Stimulated activated naive B cell treated with anti-CD40 and anti-IgM and Interleukin-4, amounts not matched to agents 10 μg/mL and 1 μg/mL and 100 μg/mL, for 72 hours (primary cell): ENCODE measurements at places on chromosomes 2 and 18.

- DNase-seq, result no peak
Measured at GRCh38 chr2:161415034-161415986, 787 bp upstream of the TBR1 start.

DNA sequence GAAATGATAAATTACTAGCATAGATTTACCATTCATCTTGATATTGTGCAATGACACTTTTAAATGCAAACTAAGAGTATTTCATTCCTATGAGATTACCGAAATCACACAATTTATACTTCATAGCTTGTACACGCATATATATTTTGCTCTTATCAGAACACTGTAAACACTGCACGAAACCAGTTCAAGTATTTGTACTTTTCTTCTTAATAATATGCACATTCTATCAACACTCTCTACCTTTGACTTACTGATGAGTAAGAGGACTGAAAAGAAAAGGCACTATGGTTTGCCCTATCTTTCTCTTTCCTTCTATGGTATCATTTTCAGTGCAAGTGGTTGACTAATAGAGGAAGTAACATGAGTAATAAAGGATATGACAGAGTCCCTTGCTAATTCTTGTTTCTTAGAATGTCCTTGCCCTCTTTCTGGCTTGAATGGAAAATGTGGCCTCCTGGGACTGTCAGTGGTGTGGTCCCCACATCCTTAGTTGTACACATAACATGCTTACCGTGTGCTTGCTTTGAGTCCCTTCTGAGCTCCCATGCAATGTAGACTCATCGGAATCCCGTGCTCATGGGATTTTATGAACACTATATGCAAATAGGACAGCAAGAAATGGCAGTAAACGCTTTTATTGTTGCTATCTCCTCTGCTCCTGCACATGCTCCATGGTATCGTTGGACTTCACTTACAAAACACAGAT is 363.5 kb upstream of the TNP1 start:
- DNase-seq, result peak; percentile 69

- DNase-seq, result no peak
Measured at GRCh38 chr2:126963390-126963789, 64.7 kb downstream of the TEX51 start.

- DNase-seq, result peak; percentile 17
Measured at GRCh38 chr2:148965623-148966437, 72.7 kb upstream of the LYPD6B start.

GRCh38 chr2:71008342-71008741 is 13.7 kb upstream of the TEX261 start:
- no peak for DNase-seq

DNA sequence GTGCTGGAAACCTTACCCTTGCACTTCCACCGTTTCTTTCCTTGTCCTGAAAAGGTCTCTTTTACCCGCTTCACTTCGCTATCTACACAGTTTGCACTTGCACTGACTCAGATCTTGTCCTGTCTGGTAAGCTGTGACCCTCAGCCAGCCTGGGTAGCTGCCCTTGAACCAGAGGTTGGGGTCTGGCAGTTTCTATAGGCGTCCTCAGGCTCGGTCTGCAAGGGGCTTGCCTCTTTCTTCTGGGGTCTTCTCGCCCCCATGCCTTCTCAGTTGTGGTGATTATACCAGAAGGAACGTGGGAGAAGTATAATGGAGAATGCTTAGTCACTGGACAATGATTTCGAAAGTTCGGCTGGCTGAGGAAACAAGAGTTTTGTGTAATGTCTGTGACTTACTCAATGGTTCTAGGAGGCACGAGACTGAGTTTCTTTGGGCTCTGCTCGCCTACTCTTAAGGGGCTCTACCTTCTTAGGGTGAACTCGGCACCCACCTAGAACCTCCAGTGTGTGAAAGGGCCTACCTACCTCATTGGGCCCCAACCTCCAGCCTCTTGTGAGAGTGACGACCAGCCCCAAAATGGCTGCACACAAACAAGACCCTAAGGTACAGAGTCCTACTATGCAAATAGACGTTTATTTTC is 6.9 kb upstream of the STAT1 start:
- peak; percentile 35 for DNase-seq

GRCh38 chr18:78770139-78770822 is 209.3 kb upstream of the SALL3 start:
- DNase-seq, result no peak

DNA sequence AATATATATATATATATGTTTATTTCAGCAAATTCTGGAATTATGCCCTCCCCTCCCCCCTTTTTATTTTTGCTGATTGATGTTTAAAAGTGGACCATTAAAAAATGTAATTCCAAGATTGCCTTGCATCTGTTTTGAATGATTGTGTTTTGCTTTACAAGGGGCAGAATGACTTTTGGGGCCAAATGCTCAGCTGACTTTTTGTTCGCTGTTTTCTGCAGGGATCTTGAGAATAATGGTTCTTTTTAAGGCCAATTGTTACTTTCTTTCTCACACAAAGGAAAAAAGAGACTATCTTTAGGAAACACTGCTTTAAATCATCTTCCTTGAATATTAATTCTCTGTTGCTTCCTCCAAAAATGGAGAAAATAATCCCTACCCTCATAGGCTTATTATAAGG is 95.9 kb downstream of the FMNL2 start:
- no peak for DNase-seq

DNA sequence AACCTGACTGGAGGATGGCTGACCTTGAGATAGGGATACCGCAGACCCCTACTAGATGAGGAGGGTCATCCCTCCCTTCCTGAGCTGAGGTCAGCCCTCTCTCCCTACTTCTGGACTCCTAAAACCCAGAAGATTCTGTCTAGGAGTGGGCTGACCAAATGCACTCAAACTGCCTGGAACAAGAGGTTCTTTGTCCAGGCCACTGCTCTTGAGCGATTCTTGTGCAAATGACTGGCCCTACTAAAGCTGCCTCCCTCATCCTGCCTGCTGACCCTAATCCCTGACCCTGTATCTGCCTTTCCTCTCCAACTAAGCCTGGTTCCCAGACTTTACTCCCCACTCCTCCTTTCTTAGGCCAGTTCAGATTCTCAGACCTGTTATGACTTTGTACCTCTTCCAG is 56.2 kb downstream of the EFR3B start:
- DNase-seq, result no peak

DNA sequence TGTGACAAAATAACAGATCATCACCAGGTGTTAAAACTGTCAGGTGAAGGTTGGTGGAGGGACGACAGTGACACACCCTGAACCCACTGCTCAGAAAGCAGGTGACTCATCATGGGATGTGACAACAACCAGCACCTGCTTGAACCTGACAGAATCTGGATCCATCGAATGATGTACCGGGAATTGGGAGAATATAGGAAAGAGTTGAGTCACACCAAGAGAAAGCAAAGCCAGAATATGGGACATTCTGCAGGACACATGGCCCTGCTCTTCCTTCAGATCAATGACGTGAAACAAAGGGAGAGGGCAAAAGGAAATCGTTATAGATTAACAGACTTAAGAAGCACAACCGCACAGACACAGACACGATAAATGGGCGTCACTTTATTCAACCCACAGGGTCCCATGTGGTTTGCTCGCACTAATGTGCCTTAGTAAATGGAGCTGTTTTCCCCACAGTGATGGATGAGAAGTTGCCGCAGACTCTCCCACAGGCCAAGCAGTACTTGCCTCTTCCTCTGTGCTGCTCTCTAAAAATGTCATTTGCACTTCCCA is 100.1 kb downstream of the CRACDL start:
- DNase-seq, result no peak

DNA sequence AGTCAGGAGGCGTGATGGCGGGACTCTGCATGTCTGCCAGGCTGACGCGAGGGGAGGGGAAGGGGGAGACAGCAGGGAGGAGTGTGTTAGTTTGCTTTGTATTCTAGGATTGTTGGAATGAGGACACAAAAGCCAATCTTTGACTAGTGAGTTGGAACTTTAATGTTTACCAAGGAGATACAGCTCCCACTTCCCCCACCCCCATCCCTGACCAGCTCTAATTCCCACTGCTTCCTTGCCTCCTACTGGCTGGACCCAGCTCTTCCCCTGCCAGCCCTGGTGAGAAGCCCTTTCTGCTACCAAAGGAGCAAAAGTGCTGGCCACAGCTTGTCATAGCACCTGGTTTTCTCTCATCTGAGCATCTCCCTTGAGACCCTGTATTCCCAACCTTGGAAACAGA is 84.5 kb downstream of the CELF4 start:
- DNase-seq, result no peak

DNA sequence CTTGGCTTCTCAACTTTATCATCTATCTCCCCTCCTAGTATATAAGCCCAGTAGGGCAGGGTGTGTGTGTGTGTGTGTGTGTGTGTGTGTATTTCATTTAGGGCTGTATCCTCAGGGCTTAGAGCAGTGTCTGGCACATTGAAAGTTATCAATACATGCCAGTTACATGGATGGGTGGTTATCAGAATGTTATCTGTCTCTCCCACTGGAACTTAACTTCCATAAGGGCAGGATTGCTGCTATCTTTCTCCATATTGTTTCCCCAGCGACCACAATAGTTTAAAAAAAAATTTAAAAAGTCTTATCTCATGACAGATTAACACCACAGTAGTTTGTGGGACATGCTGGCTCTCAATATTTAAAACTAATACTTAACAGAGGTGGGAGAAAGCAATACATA is 488.9 kb downstream of the PLCL1 start:
- no peak for DNase-seq

- peak; percentile 68 for DNase-seq
Measured at GRCh38 chr2:64945973-64946768, 43.0 kb upstream of the SLC1A4 start.
